ENCODE measurements at places on chromosomes 4 and X.
A peak's percentile ranks its signal among the peaks of the same experiment; 100 is the strongest.

GRCh38 chr4:151260526-151260925, 16.4 kb upstream of the PRSS48 start:
- DNase-seq: no peak

- DNase-seq: no peak
Observed at GRCh38 chrX:71955530-71956120, 45.0 kb downstream of the NHSL2 start.

DNA sequence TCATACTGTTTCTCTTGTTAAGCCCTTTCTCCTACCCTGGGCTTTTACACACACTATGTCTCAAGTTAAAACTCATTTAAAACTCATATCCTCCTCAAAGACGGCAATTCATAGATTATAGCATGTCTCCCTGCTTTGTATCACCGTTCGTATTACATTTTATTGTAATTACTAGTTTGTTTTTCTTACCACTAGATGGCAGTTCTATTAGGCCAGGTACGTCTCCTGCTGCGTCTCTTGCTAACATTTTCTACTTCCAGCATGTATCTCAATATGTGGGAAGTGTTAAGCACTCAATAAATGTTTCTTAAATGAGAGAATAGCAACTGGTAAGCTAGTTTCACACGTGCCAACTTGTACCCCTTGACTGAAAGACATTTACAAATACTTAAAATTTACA, 450.3 kb upstream of the PCDH7 start:
- DNase-seq: no peak

GRCh38 chr4:139030614-139031235, 15.1 kb downstream of the NOCT start:
- peak; percentile 65 for DNase-seq

GRCh38 chr4:153785910-153786721, 2.8 kb downstream of the SFRP2 start:
- DNase-seq: no peak

DNA sequence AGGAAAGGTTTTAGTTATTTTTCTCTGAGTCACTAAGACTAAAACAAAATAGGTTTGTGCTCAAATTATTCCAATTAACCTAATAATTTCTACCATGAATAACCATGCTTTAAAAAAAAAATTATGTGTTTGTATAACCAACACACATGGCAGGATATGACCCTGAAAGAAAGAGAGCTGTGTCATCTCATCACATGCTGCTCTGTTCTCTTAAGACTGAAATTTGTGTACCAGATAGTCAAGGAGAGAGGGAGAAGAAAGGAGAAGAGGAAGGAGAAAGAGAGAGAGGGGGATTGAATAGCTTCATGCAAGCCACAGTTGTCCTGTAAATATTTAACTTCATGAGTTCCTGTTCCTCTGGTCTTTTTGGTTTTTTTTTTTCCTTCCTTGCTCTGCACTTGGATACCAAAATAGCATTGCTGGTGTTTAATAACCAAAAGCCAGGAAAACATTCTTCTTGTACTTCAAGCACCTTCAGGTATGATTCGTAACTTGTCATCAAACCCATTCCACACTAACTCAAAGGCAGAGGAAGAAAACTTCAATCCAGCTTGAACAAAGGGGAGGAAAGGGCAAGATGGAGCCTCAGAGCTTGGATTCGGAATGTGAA, 6.4 kb upstream of the PROM1 start:
- DNase-seq: no peak

- DNase-seq: no peak
Observed at GRCh38 chr4:122276359-122276758, 102.5 kb upstream of the ADAD1 start.

GRCh38 chrX:14013054-14013453, 16.6 kb downstream of the GEMIN8 start:
- no peak for DNase-seq

- DNase-seq: no peak
Observed at GRCh38 chr4:128827296-128827695, 17.8 kb downstream of the JADE1 start.

DNA sequence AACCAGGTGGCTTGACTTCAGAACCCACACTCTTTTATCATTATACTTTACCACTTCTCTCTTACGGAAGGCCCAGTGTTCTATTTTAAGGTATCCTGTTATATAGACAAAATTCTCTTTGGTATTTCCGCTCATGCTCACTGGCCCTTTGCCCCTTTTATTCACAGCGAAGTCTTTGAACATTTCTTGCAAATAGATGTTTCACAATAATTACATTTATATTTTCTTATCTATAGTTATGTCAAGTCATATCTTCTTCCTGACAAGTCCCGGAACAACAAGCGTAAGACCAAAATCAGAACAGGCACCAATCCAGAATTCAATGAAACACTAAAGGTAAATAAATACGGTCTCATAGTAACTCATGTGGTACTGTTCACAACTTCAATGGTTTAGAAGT, 102.0 kb downstream of the SYTL5 start:
- no peak for DNase-seq

GRCh38 chr4:163380703-163381102, 37.0 kb downstream of the NPY5R start:
- DNase-seq: no peak

GRCh38 chr4:92952426-92952825, 648.7 kb downstream of the GRID2 start:
- DNase-seq: no peak

GRCh38 chr4:147136310-147136709, 190.6 kb upstream of the TTC29 start:
- no peak for DNase-seq

GRCh38 chrX:2614911-2615310, 76.2 kb upstream of the CD99 start:
- DNase-seq: no peak

GRCh38 chr4:123233136-123233768, 163.3 kb upstream of the SPRY1 start:
- DNase-seq: no peak

GRCh38 chrX:139831675-139832456, 101.0 kb downstream of the ATP11C start:
- DNase-seq: no peak

DNA sequence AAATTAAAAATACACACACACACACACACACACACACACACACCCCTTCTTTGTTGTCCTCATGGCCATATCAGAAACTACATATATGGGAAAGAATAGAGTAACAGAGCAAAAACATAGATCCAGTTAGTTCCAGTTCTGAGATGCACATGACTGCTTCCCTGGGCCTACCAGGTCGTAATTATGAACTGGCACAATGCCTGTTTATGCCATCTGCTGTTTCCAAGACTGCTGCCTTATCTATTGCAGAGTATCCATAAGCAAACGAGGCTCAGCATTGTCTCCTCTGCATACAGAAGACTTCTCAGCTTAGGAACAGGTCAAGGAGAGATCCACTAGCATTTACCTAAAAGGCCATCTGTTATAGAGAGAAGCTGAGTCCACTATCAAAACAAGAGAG, 789.0 kb downstream of the TECRL start:
- no peak for DNase-seq

DNA sequence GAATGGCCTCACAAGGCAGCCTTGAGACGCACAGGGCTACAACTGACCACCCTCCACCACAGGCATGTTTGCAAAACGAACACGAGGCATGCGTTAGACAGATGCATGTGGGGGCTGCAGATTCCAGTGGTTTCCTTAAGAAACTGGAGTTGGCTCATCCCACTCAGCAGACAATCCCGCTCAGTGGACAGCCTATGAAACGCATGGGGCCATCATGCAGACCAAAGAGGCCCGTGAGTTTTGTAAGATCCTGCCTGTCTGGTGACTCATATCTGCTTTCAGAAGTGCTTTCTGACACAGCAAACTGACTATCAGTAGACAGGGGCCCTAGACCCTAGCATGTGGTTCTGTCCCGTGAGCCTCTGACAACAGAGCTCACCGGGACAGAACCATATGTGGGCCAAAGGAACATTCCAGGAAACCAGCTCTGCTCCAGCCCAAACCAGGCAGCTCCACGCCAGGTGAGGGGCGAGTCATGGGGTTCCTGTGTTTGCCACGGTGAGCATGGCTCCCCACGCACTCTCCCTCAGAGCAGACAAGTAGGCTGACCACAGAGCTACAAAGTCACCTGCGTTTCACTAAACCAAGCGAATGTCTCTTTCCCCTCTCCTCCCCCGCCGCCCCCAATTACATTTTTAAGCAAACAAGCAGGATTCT, 74.4 kb downstream of the MTMR1 start:
- DNase-seq: no peak

GRCh38 chrX:116236666-116237065, 66.1 kb downstream of the AGTR2 start:
- no peak for DNase-seq

GRCh38 chrX:39823854-39824253, 273.9 kb downstream of the BCOR start:
- DNase-seq: no peak

DNA sequence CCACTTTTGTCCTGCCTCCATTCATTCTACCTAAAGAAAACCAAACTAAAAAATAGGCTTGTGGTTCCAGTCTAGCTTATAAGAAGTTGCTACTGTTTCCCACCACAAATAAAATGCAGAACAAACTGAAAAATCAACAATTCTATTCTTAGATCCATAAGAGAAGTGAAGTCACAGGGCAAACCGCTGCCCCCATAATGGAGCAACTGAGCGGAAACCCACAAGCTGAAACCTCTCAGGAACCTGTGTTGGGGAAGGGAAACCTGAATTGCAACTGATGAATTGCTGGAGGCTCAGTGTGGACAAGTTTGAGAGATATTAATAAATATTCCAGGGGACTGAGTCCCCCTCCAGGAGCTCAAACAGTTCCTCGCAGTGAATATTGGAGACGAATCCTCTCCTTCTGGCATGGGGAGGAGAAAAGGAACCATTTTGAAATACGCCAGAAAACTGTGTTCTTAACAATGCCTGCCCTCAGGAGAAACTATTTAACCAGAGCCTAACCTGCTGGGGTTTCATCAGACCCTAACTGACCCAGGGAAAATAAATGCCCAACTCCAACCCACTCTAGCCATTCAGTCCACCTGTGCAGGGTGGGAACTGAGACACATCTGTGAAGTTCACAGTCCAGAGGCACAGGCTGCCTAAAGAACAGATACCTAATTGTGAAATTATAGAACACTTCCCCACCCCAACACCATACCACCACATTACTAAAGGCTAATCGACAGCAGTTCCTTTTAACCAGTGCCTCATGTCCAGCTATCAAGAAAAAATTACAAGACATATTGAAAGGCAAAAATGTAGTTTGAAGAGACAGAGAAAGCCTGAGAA, 22.8 kb upstream of the SH3RF1 start:
- DNase-seq: no peak

- DNase-seq: no peak
Observed at GRCh38 chr4:158297866-158298265, 87.6 kb downstream of the TMEM144 start.

DNA sequence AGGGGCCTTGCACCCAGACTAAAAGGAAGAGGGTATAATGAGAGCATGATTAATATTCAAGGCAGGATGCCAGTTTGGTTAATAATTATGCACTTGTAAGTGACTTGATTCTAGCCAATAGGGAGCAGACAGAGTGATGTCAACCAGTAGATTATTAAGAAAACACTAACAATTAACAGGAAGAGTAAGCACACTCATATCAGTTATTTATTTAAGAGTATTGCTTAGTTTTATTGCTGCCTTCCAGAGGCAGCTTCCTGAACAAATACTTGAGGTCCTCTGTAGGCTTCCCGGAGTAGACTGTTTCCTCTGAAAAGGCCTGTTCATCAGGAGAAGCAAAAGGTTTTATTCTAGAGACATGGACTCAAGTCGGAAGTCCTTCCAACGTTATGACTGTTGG, 129.1 kb upstream of the AFF2 start:
- DNase-seq: no peak

GRCh38 chr4:70182517-70183167, 12.9 kb upstream of the ODAM start:
- DNase-seq: no peak

- DNase-seq: no peak
Observed at GRCh38 chr4:108830509-108831244, 67.8 kb upstream of the ETNPPL start.

DNA sequence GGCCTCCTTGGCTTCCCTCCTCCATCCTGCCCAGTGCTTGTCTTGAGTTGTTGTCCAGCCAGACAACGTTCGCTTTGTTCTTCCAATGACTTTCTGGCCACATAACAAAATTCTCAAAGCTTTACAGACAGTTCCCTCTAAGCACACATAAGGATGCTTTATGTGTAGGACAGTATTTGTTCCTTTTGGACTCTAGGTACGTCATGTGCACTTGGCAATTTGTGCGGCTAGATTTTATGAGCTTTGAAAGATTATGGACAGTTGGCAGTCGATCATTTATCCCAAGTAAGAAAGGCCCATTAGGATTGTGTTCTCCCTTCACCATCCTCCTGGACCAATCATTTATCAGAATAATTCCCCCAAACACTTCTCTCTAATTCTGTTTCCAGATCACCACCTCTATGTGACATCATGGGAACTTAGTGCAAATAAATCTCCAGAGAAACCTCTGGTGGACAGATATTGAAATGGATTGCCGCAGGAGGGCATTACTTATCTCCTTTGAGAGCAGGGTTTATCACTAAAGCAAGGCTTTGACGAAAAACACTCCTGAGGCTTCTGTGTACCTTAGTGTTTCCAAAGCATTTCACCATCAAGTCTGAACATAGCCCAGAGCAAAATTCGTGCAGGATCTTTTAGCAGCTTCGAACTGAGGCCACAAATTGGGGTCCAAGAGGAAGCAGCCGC, 77.4 kb upstream of the BMPR1B start:
- no peak for DNase-seq

DNA sequence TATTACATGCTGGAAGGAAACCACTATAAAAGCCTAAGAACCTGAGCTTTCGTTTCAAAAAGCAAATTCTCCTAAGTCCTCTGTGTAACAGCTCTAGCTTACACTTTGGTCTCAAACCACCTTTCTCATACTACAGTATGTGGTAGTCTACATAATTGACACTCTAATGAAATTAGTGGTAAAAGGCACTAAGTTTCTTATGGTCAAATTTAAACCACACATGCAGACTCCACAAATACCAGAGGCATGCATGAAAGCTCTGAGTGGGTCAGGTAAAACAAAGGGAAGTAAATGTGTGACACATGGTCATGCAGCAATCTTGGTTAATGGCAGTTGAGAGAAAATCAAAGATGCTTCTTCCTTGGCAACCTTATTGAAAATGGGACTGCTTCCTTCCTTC, 187.8 kb downstream of the CCNG2 start:
- no peak for DNase-seq

GRCh38 chr4:38939165-38939564, 71.6 kb downstream of the FAM114A1 start:
- DNase-seq: no peak

GRCh38 chr4:109616243-109616642, 56.2 kb downstream of the MCUB start:
- DNase-seq: no peak

- no peak for DNase-seq
Observed at GRCh38 chrX:8867406-8867805, 66.2 kb upstream of the FAM9A start.

GRCh38 chrX:6980981-6981380, 166.5 kb upstream of the STS start:
- DNase-seq: no peak

- no peak for DNase-seq
Observed at GRCh38 chr4:24601121-24601520, 16.8 kb upstream of the DHX15 start.

GRCh38 chrX:19655032-19655431, 139.7 kb upstream of the MAP3K15 start:
- no peak for DNase-seq

GRCh38 chr4:61373901-61374440, 173.8 kb downstream of the ADGRL3 start:
- no peak for DNase-seq

GRCh38 chrX:13502590-13502989, 66.8 kb upstream of the EGFL6 start:
- DNase-seq: no peak
